ENCODE measurements at places on chromosomes 11 and 22. TPM values are rescaled to one million over a fixed set of nuclear protein-coding genes. Genes with fewer than 3 reads are reported as not detected.

DNA sequence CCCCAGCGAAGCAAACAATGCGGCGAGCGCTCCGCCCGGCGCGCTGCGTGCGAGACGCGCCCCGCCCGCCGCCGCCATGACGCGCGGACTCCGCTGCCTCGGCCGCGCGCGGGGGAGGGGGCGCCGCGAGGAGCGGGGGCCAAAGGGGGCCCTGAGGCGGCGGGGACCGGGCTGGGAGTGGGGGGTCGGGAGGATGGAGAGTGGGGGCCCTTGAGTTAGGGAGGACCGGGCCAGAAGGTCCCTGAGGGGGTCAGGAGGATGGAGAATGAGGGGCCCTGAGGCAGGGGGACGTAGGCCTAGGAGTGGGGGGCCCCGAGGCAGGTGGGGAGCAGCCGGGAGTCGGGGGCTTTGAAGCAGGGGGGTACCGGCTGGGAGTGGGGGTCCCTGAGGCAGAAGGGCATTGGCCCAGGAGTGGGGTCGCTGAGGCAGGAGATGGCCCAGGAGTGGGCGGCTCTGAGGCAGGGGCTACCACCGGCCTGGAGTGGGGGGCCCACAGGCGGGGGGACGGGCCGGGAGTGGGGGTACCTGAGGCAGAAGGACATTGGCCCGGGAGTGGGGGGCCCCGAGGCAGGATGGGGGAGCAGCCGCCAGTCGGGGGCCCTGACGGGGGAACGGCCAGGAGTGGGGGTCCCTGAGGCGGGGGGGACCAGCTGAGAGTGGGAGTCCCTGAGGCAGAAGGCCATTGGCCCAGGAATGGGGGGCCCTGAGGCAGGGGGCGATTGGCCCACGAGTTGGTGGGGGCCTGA is at the start of gene BRD1:
TSS of gene BRD1 (minus strand) at position 21 of the 746 bp plus-strand sequence. CDS start 3,556 bp downstream, outside the sequence.
- peak; percentile 83 for DNase-seq

GRCh38 chr22:26314656-26315055 is 114.4 kb upstream of the ASPHD2 start:
- no peak for DNase-seq

GRCh38 chr11:27582621-27583020 is 76.1 kb upstream of the LIN7C start:
- no peak for DNase-seq

DNA sequence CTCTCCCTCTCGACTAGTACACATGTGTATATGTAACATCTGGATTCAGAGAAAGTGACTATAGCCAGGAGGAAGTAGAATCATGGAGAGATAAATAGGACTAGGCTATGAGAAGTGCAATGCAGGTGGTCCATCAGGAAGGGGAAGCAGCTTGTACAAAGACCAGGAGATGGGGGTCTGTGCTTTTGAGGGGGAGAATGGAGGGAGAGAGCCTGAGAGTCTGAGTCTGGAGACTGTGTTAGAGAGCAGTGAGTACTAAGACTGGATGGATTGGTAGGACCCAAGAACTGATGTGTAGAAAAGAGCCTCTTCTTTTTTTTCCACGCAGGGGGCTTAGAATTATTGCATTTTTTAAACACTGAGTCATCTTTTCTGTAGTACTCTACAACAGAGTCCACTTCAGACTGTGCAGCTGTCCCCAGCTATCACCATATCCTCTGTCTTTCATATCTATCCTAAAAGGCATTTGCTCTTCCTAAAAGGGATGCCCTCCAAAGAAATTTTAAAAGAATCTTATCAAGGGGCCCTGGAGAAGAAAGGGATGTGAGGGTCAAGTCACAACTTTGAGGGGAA is 80.4 kb downstream of the BDNF start:
- no peak for DNase-seq

The OR52D1 gene
- not detected for total RNA-seq

DNA sequence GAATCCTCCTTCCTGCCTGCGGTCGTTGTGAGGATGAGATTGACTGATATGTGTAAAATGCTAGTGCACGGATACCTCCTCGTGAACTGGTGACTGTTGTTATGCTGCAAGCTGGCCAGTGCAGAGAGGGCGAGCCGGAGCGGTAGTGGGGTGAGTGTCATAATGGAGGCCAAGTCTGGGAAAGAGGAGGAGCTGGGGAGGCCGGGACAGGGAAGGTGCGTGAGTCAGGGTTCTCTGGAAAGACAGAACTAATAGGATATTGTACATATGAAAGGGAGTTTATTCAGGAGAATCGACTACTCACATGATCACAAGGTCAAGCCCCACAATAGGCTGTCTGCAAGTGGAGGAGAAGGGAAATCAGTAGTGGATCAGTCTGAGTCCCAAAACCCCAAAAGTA is 56.8 kb upstream of the FADD start:
- DNase-seq = no peak

- DNase-seq = peak; percentile 38
Observed at GRCh38 chr11:47586098-47586855, at the start of gene FAM180B. TSS of gene FAM180B (plus strand) at chr11:47586678. CDS start at chr11:47586769, 91 bp downstream.

DNA sequence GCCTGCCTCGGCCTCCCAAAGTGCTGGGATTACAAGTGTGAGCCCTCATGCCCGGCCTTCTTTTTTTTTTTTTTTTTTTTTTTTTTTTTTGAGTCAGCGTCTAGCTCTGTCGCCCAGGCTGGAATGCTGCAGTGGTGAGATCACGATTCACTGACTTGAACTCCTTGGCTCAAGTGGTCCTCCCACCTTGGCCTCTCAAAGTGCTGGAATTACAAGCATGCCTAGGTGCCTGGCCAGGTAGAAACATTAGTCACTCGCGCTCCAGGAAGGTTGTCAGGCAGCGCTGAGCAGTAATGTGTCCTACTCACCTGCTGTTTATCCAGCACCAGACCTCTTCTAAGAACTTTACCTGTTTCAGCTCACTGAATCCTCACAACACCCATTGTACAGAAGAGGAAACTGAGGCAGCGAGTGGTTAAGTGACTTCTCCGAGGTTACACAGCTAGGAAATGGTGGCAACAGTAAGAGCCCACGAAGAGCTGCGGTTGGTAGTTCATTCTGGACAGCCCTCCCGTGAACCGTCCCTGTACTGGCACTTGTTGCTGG is 496 bp upstream of the CST6 start:
- peak; percentile 77 for DNase-seq

DNA sequence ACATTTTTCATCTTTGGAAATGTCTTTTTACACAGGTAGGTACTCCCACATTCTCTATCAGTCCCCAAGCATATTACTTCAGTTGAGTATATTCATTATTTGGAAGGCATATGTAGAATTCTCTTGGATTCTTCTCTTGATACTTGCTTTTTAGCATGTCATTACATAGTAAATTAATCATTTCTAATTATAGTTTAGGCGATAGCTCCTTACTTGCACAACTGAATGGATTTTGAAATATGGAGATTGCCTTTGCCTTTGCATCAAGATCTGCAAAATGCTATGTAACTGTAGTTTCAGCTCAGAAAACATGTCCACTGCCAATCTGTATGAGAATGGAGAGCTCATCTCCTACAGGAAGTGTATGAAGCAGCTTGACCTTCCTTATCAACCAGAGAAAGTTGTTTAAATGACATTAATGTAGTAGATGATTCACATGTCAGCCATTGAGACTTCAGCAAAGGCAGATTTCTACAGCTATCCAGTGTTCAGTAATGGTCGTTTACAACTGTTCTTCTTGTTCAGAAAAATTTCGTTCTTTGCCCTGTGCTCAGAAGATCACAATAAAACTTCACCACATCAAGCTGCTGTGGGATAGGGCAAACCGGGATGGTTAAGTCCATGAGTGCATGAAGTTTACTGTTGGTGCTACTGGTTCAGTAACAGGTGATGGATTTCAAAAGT is 61.6 kb downstream of the PPP6R3 start:
- no peak for DNase-seq

The VPS51 gene
- total RNA-seq = 164 TPM

The RASGRP2 gene
- 20.0 TPM for total RNA-seq

DNA sequence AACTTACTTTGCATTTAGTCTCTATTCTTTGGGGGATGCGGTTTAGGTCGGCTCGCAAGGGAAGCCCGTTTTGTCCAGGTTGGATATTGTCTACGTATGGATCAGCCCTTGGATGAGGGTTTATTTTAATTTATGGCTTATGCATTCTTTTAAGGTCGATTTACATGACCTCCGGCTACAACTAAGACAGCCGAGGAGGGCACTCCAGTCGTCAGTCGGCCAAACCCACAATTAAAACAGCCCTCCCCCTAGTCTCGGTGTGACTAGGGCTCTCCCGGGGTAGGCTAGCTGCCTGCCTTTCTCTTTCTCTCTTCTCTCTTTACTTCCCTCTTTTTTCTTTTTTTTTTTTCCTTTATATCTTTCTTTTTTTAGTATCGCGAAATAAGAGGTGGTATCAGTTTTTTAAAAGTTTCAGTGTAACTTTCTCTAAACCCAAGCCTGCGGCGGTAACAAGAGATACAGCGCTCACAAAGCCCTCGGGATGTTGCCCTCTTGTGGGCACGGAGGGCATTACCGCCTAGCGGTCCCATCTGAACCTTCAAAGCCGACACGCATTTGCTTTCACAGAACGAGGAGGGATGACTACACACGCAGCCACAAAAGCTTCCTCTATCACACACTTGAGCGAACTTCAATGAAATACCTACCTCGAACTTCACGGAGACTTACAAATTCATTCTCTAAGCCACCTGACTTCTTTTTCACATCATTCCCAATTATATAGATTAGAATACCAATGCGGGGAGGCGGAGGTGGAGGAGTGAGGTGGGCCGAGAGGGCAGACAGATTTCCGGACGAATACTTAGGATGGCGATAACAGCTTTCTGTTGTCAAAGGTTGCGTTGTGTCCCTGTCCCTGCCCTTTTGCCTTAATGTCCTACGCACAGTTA is 132.3 kb upstream of the C11orf58 start:
- peak; percentile 95 for DNase-seq

GRCh38 chr11:105553025-105553424 is 56.8 kb upstream of the GRIA4 start:
- DNase-seq = no peak

- no peak for DNase-seq
Observed at GRCh38 chr11:72075109-72075508, 5.2 kb downstream of the NUMA1 start.

- DNase-seq = no peak
Observed at GRCh38 chr11:61121192-61121831, 19.0 kb downstream of the CD5 start.

- no peak for DNase-seq
Observed at GRCh38 chr11:19193916-19194315, 7.9 kb downstream of the CSRP3 start.

DNA sequence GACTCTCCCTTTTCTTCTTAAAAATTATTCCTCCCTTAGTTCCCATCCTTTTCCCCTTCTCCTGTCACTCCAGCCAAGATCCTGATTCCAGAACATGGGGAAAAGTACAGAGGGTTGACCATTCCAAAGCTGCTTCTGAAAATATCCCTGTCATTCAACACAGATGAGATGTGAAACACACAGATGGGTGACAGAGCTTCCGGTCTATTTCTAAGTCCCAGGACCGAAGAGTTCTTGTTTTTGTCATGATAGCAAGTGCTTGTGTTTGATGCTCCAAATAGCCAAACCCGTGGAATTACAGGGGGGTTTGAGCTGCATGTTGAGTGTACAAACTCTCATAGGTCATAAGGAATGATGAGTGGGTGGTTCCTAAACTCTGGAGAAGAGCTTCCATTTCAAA is 57.9 kb downstream of the PARVA start:
- no peak for DNase-seq

DNA sequence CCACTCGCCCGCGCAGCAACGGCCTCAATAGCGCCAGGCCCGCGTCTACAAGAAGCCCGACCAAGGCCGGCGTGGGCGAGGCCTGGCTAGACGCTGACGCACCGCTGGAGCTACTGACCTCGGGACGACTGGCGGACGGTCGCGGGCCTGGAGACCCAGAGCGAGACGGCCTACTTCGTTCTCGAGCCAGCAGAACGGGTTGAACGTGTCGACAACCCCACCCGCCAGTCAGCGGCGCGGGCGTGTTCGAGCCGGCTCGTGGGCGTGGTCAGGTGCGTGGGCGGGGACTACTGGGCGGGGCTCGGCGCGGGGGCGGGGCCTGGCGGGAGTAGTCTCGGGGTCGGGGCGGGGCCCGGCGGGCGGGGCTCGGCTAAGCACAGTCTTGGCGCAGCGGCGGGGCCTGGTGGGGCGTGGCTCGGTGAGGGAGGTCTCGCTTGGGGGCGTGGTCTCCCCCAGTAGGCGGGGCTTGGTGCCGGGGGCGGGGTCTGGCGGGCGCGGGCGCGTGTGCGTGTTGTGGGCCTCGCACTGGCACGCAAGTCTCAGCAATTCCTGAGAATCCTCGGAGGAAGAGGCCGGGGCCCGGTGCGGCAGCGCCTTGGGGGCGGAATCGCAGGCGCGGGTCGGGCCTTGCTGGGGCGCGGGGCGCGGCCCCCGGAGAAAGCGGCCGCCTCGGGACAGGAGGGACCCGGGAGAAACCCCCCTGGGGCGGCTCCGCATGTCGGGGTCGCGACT is at the start of gene RNH1:
TSS of gene RNH1 (minus strand) at position 248 of the 732 bp plus-strand sequence. CDS start 5,080 bp downstream, outside the sequence.
- peak; percentile 97 for DNase-seq

GRCh38 chr22:44045145-44045544 is 21.0 kb downstream of the PARVB start:
- no peak for DNase-seq

DNA sequence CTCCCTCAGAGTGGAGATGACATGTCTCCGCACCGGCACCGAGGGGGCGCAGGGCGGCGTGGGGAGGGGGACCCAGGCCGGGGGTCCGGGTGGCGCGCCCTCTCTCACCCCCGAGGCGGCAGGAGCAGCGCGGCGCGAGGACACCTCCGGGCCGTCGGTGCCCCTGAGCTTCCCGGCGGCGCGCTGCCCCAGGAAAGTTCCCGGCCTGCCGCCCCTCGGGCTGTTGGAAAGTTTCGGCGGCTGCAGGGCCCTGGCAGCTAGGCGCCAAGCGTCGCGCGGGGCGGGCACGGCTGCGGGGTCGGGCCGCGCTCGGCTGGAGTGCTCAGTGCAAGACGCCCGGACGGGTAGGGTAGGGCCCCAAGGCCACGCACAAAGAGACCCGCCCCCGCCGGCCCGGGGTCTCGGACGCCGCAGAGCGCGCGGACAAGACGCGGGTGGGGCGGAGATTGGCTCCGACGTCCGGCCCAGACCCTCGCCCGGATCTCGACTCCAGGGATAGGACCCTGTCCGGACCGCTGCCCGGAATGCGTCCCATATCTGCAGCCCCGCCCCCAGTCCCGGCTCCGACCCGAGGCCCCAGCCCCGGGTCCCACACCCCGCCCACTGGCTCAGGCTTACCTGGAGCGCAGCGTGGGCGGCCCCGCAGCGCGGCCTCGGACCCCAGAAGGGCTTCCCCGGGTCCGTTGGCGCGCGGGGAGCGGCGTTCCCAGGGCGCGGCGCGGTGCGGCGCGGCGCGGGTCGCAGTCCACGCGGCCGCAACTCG is 471 bp downstream of the ARVCF start:
- DNase-seq = no peak

The PDGFB gene
- 19.7 TPM for total RNA-seq

- no peak for DNase-seq
Observed at GRCh38 chr22:28730179-28730578, 11.4 kb downstream of the CHEK2 start.

The IGLL5 gene
- total RNA-seq = 5.4 TPM

The WNT7B gene
- total RNA-seq = 4.4 TPM

The GAL gene
- total RNA-seq = 0.61 TPM

The FAM227A gene
- 10.0 TPM for total RNA-seq
